SJSA1 (cell line): ENCODE measurements at places on chromosomes 12 and 14.

GRCh38 chr12:51484119-51484518 lies 59.5 kb downstream of the SLC4A8 start:
- no peak for DNase-seq

GRCh38 chr12:75908961-75909605 lies 122.5 kb downstream of the PHLDA1 start:
- DNase-seq: no peak

DNA sequence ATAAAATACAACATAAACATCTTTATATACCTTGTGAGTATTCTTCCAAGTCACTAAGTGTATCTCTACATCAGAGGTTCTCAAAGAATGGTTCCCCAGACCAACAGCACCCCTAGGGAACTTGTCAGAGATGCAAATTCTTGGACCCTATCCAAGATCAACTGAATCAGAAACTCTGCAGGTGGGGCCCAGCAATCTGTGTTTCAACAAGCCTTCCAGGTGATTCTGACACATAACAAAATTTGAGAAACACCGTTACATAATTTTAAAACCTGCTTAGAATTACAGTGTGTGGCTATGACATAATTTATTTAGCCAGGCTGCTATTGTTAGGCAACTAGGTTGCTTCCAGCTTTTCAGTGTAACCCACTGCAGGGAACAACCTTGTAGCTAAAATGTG lies 49.8 kb downstream of the NTN4 start:
- DNase-seq: no peak

GRCh38 chr12:67517181-67517887 lies 131.2 kb upstream of the DYRK2 start:
- DNase-seq: peak; percentile 65

GRCh38 chr12:105226219-105226618 lies 9.8 kb downstream of the APPL2 start:
- peak; percentile 100 for DNase-seq

- DNase-seq: no peak
Observed at GRCh38 chr14:50785457-50786063, 45.4 kb downstream of the NIN start.

DNA sequence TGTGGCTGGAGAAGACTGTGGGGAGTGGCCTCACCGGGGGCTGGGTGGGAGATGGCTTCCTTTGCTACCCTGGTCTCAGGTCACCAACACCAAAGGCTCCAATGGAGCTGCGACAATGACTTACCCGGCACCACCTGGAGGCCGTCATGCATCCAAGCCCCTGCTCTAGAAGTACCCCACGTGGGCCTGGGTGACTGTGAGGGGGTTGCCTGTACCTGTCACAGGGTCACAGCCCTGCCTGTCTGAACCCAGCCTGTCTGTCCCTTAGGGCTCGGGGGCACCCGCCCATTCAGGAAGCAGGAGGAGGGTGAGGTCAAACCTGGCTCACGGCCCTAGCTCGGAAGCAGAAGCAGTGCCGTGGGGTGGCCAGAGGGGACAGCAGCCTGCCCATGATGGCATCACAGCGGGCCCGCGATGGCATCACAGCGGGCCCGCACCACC lies 18.9 kb downstream of the ABCB9 start:
- no peak for DNase-seq

DNA sequence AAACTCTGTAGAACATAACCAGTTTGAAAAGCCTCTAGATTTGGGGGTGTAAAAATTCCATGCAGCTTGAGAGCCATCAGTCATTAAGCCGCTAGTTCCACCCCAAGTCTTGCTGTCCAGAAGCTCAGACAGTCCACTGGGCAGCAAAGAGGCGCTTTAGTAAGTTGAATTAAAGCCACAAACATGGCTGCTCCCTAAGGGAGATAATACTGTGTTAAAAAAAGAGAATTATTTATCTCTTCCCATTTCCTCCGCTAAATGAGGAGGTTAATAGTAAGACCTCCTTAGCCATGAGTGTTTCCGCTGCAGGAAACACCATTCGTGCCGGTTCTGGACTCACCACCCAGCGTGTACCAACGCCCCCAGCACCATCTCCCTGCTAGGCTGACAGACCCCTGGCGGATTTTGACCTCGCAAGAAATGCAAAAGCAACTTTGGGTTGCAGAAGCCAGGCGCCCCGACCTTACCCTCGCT lies 536 bp downstream of the TM7SF3 start:
- DNase-seq: no peak

GRCh38 chr12:1790444-1790843 lies 29.9 kb upstream of the LRTM2 start:
- no peak for DNase-seq

GRCh38 chr12:67078957-67079356 lies 190.2 kb upstream of the CAND1 start:
- no peak for DNase-seq
